ENCODE measurements at places on chromosomes 1 and 21.

- no peak for DNase-seq
Observed at GRCh38 chr1:229803626-229804217, 177.7 kb downstream of the URB2 start.

DNA sequence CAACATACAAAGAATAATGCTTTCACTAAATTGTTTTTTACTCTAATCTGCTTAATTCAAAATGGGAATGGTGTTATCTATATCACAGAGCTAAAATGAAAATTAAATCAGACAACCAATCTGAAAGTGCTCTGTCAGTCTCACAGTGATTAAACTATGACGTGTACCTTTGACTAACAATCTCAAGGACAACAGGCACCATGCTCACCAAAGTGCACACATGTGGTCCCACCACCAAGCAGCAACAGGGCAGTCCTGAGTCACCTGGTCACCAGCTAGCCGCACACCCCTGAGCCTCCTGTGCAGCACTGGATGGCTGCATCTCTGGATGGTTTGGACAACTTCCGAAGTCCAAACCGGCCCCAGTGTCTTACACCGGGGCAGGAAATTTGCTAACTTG lies 54.5 kb upstream of the NADK start:
- DNase-seq, result no peak

DNA sequence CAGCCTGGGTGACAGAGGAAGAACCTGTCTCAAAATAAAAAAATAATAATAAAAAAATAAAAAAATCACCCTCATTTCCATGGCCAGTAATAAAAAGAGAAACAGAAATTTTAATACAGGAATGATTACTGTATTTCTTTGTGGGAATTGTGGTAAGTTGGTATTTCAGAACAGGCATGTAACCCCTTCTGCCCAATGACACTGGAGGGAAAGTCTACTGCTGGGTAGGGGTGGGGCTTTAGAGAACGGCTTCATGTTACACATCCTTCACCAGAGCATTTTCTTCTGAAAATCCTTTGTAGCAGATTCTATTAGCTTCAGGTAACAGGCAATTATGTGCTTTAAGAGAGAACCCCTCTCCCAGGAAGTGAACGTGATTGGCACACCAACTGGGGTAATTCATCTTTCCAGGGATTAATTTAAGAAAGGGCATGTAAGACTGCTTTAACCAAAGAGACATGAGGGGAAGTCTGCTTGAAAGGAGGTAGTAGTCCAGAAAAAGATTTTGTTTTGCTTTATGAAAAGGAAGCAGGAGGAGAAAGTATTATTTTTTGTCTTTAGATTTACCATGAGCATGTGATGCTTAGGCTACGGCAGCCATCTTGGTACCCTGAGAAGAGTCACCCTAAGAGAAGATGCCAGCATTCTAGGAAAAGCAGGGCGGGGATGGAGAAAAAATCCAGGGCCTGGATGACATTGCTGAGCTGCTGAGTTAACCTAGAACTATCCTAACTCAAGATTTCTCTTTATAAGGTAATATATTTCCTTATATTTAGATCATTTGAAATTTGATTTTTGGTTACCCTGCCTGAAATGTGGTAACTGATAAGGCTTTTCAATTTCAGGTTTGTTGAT lies 57.7 kb upstream of the DPT start:
- no peak for DNase-seq

- DNase-seq, result no peak
Observed at GRCh38 chr1:178330848-178331497, 165.8 kb downstream of the CLEC20A start.

- DNase-seq, result no peak
Observed at GRCh38 chr1:238892612-238893011, 493.8 kb upstream of the CHRM3 start.

GRCh38 chr1:16631248-16632043 lies 18.1 kb upstream of the NBPF1 start:
- no peak for DNase-seq

DNA sequence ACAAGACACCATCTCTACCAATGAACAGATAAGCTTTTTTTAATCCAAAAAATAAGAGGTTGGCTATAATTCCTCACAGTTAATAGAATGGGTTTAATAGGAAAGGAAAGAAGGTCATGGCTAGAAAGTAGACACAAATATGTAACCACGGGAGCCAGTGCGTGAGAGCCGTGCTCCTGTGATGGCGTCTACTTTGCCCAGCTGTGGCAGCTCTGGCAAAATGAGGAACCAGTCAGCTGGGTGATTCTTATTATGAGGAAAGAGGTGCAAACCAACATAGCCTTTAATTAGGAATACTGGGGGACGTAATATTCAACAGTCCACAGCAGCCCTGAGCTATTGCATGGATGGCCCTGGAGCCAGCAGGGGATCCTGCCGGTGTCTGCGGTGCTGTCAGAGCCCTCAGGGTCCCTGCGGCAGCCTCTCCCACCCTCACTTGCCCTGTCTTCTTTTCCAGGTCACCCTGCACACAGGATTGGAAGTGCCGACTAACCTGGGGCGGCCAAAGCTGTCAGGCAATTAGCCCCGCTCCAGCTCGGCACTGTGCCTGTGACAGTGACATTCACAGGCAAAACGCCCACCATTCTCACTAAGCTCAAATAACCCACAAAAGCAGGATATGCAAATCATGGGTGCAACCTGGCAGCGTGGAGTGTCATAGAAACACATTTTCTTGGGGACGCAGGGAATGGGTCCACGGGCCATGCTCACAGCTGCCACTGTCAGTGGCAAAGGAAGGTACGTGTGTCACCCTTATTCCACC lies 25.9 kb upstream of the GNPAT start:
- no peak for DNase-seq

- no peak for DNase-seq
Observed at GRCh38 chr1:117260761-117261423, 50.2 kb upstream of the VTCN1 start.

DNA sequence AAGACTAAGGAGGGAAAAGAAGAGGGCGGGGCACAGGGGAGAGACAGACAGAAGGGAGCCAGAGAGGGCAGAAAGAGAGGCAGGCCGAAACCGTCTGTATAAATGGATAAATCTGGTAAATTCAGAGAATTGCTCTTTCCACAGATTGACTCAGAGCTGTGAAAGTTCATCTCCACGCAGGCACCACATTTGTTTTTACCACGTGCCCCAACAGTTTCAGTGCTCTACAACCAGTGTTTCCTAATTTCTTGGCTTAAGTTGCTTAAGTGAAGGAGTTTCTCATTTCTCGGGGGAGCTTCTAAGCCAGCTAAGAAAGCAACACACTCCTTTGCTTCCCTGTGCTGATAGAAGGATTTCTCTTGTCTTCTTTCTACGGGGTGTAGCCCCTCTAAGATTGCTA lies 87.1 kb downstream of the ENAH start:
- DNase-seq, result no peak

DNA sequence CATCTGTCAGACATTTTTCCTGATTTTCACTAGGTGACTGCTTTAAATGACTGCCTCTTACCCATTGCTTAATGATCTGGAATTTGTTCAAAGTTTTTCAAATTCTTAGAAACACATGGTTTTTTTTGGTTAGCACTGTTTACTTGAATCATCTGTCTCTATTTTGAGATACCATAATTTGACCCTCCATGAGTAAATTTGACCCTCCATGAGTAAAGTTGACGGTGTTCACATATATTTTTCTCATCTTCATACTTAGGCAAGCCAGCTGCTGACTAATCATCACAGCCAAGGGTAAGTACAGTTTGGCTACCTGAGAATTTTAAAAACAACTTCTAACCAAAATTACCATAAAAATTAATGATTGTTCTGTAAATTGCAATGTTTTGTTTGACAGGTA lies 586.5 kb downstream of the PTBP2 start:
- DNase-seq, result no peak

DNA sequence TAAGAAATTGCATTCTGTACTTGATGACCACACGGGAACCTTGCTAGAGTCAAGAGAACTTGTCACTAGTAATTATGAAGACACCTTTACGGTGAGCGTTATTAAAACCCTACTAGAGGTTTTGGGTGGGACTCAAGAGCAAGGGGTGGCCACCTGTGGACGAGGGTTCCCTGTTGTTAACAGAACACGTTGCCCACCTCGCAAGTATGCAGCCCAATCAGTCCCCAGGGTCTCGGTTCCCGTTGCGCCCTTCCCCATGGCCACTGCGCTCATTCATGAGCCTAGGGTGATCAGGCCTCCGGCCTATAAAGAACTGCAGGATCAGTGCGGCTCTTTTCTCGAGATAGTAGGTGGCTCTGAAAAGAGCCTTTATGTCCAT lies 30.2 kb upstream of the RNF187 start:
- no peak for DNase-seq

GRCh38 chr1:156591181-156591431 lies 470 bp upstream of the NAXE start:
- DNase-seq, result no peak

- no peak for DNase-seq
Observed at GRCh38 chr1:85606414-85606800, 25.8 kb downstream of the CCN1 start.

DNA sequence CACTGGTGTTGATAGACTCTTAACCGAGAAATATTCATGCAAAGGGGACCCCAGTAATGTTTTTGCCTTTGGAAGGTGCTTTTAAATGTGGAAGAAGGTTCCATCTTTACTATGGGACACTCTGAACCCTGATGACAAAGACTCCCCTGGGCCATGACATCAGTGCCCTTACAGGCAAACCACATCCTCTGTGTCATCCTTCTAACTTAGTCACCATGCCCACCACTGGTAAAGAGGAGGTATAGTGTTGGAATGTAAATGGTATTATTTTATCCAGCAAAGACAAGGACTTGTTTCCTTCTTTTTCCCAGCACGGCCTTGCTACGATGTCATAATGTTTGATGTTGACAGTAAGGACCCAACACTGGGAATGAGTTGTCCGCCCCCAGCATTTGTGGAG lies 12.6 kb downstream of the METTL13 start:
- DNase-seq, result peak; percentile 41

GRCh38 chr1:52424813-52425212 lies 20.4 kb downstream of the PRPF38A start:
- no peak for DNase-seq

- no peak for DNase-seq
Observed at GRCh38 chr1:39791838-39792237, 3.2 kb upstream of the BMP8B start.

- no peak for DNase-seq
Observed at GRCh38 chr1:183043872-183044854, 20.9 kb downstream of the LAMC1 start.

- DNase-seq, result no peak
Observed at GRCh38 chr1:96187020-96187419, 534.6 kb upstream of the PTBP2 start.

GRCh38 chr1:161738627-161739287 lies 10.8 kb upstream of the DUSP12 start:
- no peak for DNase-seq

Data from stimulated activated CD4-positive, alpha-beta T cell treated with anti-CD3 and anti-CD28 coated beads, Interleukin-4, amount 100 ng/mL, for 1 hour (primary cell).